Peyer's patch (tissue), 4 donors: ENCODE measurements at places on chromosomes 6 and 20. TPM values are rescaled to one million over a fixed set of nuclear protein-coding genes. Genes with fewer than 3 reads are reported as not detected.

DNA sequence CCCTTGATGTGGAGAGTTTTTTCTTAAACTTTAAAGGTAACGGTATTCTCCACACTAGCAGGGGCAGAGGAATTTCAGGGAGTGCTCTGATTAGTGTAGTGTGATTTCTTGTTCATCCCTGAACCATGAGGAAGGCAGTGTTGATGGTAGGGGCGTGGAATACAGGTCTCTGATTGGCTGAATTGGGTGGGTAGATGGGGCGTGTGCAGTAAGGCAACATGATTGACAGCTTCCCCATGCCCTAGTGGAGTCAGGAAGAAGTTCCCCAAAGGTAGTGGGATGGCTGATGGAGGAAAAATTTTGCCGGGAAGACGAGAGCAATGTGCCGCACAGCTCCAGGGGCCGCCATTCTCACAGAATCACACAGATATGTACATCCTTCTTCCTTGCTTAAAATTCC lies 97.4 kb upstream of the SALL4 start:
- no peaks in the 10 kb centered on the region for H3K4me1 ChIP-seq
- H3K27ac ChIP-seq: no peak overlapping the region
- DNase-seq: no peak
- H3K36me3 ChIP-seq: no peaks in the 10 kb centered on the region

DNA sequence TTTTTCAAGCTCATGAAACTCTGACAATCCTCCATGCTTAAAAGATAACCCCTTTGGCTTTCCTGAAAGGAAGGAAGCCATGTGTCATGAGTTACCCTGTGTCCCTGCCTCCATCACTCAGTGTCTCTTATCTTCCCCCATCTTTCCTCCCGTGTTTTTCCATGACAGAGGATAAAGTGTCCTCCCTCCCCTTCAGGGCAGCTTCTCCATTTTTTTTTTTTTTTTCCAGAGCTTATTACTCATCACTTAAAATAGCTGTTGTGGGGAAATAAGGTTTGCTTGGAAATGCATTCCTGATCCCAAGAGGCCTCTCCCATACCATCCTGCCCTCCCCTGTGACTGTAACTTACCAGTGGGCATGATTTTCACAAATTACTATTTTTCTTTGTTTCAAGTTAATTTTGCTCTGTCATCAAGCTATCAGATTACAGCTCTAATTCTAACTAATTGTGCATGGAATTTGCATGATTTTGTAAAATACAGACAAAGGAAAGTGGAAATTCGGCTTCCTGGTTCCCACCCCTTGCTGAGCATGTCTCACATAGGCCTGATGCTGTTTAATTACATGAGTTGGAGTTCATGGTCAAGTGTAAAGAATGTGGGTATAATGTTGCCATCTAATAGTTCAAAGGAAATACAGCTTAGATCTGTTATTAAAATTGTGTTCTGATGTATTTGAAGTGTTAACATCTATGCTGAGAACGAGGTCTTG lies 614.5 kb upstream of the FLRT3 start:
- no peaks in the 10 kb centered on the region for H3K36me3 ChIP-seq
- H3K4me1 ChIP-seq: no peaks in the 10 kb centered on the region
- no peaks in the 10 kb centered on the region for H3K27me3 ChIP-seq

GRCh38 chr20:7790189-7790588 lies 150.1 kb downstream of the HAO1 start:
- H3K27ac ChIP-seq: no peak overlapping the region
- H3K27me3 ChIP-seq: no peaks in the 10 kb centered on the region
- no peak overlapping the region for H3K4me3 ChIP-seq
- no peaks in the 10 kb centered on the region for H3K4me1 ChIP-seq
- no peak for DNase-seq

GRCh38 chr6:158628542-158628941 lies 16.0 kb downstream of the DYNLT1 start:
- no peaks in the 10 kb centered on the region for H3K36me3 ChIP-seq
- no peaks in the 10 kb centered on the region for H3K27me3 ChIP-seq
- DNase-seq: no peak

DNA sequence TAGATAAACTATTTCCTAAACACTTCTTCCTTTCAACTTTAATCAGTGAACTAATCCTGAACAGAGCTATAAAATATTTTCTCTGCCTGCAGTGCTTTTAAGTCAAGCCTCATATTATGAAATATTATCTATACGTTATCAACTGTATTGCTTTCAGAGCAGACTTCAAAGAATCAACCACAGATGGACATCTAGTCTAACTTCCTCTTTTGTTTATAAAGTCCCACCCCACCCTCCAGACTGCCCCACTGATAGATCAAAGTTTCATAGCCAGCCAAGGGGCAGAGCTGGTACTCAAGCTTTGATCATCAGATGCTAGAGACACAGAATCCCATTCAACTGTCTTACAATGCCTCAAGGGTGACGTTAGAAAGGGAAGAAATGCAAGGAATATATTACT lies 308.3 kb downstream of the LAMA2 start:
- H3K27me3 ChIP-seq: no peaks in the 10 kb centered on the region
- H3K4me3 ChIP-seq: no peak overlapping the region

GRCh38 chr6:125153391-125154117 lies at the start of gene TPD52L1:
Gene TPD52L1, plus strand, starts transcription at chr6:125153773. Its CDS starts 179 bp downstream, at chr6:125153952.
- H3K36me3 ChIP-seq: no peaks in the 10 kb centered on the region
- H3K4me1 ChIP-seq: no peaks in the 10 kb centered on the region
- peak within 1 kb of the TSS; percentile 36 for H3K27ac ChIP-seq

- H3K27me3 ChIP-seq: no peaks in the 10 kb centered on the region
- H3K4me1 ChIP-seq: no peaks in the 10 kb centered on the region
- no peak overlapping the region for H3K4me3 ChIP-seq
- H3K27ac ChIP-seq: no peak overlapping the region
These were observed 72.7 kb upstream of the RUNX2 start for GRCh38 chr6:45255434-45255833.

DNA sequence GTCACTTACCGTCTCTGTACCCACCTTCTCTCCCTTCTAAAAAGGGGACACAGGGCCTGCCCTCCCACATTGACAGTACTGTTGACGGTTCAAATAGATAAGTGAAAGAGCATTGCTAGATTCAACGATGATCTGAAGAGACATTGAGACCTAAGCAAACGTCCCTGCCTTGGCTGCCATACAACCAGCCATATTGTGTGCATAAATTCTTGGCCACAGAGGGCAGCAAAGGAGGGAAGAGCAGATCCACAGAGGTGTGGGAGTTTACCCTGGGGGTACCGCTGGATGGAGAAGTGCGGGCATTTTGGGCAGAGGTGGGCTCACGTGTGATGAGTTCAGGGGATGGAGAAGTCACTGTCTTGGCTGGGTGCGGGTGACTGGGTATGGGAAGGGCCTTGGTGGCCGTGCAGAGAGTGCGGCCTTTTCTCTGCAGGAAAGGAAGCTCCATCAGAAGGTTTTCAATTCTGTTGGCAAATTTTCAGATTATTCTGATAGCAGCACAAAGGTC lies 85.6 kb downstream of the POPDC3 start:
- H3K36me3 ChIP-seq: no peaks in the 10 kb centered on the region
- H3K4me1 ChIP-seq: no peaks in the 10 kb centered on the region
- no peak for DNase-seq
- H3K27ac ChIP-seq: no peak overlapping the region

MRAP2 gene
- 7.4 TPM for total RNA-seq

WFDC8 gene
- not detected for total RNA-seq

TTLL9 gene
- not detected for total RNA-seq

HUS1B gene
- 3.1 TPM for total RNA-seq

GHRH gene
- not detected for total RNA-seq

ADGB gene
- total RNA-seq: not detected

TNXB gene
- total RNA-seq: 153 TPM
